A549 treated with ZK216348 at 1 μM for 4 hours (cell line): ENCODE measurements at places on chromosomes 7 and 10. TPM values are rescaled to one million over a fixed set of nuclear protein-coding genes. Genes with fewer than 3 reads are reported as not detected.

Gene SHTN1
- 19.4 to 30.8 TPM (median 27.9 TPM) in 5 replicates for total RNA-seq

Gene GLI3
- 0.09 to 0.47 TPM (median 0.27 TPM) in 5 replicates for total RNA-seq

Gene ITPRIP
- 47.7 to 75.6 TPM (median 66.7 TPM) in 5 replicates for total RNA-seq

Gene SPDYE16
- not detected in 5 replicates for total RNA-seq

Gene KLF14
- total RNA-seq = not detected in 5 replicates

Gene PFKFB3
- 114 to 175 TPM (median 164 TPM) in 5 replicates for total RNA-seq

Gene TRPV5
- total RNA-seq = not detected in 5 replicates

Gene NKX2-3
- not detected in 5 replicates for total RNA-seq

Gene ZPBP
- not detected in 5 replicates for total RNA-seq

Gene TMEM236
- total RNA-seq = 0.04 to 0.09 TPM (median 0.05 TPM) in 5 replicates

Gene PNLIPRP2
- 0.12 TPM in 1 of 5 replicates, not detected in the others for total RNA-seq

Gene ELN
- total RNA-seq = 0.08 to 0.13 TPM (median 0.12 TPM) in 5 replicates

Gene MCM10
- total RNA-seq = 20.0 to 30.1 TPM (median 23.6 TPM) in 5 replicates

Gene TBC1D12
- total RNA-seq = 3.7 to 6.8 TPM (median 5.5 TPM) in 5 replicates

Gene MAP3K8
- 12.4 to 18.0 TPM (median 15.1 TPM) in 5 replicates for total RNA-seq
